ENCODE measurements at places on chromosomes 3 and 15.

DNA sequence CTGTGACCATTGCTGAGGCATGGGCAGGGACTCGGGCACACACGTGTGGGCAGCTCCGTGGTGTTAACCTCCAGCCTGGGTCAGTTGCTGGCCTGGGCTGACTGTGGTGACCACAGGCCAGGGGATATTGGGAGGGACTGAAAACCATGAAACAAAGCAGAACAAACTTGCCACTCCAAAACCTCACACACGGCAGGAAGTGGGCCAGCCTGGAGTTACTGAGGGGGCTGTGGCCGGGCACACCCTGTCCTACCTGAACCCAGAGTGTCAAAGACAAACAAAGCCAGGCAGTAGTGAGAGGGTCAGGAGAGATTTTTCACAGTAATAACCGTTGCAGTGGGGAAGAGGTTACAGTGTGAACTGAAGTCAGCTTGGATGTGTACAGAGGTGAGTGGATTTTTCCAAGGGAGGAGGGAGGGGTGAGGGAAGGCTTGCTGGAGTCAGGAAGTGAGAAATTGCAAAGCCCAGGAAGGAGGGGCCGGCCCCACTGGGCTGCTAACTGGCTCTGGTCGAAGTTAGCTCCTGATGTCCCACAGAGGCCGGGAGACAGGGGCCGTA, 40.0 kb upstream of the ATP10A start:
- no peak for DNase-seq

- no peak for DNase-seq
These were observed 11.2 kb downstream of the CDCP1 start for GRCh38 chr3:45134758-45135521.

- no peak for DNase-seq
These were observed 55.0 kb downstream of the RHCG start for GRCh38 chr15:89441295-89441812.

DNA sequence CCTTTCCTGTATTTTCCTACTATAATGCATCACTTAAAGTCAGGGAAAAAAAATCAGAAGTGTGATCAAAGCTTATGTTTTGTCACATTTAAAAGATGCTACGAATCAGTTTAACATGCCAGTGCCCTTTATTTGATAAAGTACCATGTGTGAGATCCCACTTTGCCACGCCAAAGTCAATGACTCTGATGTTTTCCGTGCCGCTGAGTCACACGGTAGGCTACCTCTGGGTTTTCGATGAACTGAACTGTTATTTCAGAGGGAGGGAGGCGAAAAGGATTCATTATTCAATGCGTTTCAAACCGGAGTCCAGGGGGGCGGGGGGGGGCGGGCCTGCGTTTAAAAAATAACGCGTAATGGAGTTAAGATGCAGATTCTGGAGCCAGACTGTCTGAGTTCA, 203.0 kb downstream of the ABHD5 start:
- DNase-seq = no peak
